ENCODE measurements at places on chromosomes 5 and 9.
A peak's percentile ranks its signal among the peaks of the same experiment; 100 is the strongest.

GRCh38 chr9:117535434-117535833 is 120.6 kb upstream of the ASTN2 start:
- DNase-seq = no peak

DNA sequence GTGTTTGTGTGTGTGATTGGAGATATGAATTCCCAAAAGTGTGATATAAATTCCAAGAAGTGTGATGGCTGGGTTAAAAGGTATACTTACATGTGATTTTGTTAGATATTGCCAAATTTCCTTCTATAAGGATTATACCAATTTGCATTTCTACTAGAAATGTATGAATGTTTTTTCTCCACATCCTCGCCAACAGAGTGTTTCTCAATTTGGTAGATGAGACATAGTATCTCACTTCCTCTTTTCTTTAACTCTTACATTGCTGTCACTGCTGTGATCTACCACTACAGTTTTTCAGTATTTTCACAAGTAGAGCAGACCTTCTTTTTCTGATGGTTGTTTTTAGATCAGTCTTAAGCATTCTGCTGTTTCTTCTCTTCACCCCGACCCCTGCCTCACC is 111.3 kb downstream of the FER start:
- DNase-seq = no peak

DNA sequence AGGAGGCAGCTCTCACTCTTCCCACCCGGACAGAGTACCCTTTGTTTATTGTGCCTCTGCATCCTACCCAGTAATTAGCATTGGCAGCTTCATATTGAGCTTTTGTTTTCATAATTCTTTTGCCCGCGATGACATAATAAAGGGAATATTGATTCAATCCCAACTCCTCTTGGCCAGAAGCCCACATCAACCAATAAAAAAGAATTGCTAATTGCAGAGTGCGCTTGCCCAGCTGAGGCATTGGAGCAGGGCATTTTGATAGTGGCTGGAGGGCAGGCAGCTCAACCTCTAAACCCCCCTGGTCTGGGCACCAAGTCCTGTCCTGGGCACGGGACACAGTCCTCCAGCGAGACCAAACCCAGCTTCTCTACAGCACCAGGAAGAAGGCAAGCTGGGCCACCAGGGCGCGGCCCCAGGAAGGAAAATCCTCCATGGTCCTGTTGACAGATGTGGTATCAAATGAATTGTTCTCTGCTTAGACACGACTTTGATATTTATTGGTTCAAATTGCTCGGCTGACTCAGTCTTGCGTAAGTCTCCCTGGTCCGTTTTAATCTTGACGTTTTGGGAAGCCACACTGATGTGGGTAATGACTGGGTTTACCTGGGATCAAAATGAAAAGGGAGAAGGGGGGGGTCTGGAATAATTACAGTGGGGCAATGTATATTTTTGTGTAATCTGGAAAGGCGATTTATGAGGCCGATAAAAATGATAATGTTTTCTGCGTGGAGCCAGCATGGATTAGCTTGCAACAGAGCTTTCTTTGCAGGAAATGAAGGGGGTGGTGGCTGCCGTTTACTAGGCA is 220.7 kb upstream of the MSX2 start:
- DNase-seq = no peak

DNA sequence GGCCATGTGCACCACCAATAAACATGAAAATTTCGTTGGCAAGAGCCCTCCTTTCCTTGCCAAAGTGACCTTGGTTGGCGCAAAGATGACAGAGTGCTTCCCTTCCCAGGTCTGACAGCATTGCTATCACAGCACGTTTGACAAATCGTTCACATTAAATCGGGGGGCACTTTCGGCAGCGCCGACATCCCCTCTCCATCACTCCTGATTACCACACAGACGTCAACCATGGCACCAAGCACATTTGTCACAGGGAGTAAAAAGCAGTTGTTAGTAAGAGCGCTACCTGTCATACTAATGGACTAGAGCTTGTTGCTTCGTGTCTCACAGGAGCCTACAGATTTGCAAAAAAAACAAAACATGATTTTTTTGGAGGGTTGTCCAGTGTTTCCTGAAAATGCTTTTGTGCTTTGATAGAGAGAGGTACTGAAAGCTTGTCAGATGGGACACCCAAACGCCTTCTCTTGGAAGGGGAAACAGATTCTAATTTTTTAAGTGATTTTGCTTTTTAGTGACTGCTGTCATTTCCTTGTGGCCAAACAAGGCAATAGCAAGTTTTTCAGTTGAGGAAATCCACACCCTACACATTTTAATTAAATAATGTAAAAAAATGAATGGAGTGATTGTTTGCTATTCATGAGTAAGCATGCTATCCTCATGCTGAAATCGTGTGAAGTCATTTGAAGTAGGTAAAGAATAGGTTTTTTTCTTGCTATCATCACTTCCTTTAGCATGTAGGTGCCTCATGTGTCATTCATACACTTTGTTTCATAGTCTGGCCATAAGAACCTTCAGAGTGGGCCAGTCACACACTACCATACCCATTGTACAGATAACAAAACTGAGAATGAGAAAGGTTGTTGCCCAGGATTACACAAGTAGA is 682.8 kb upstream of the WWC1 start:
- no peak for DNase-seq

- no peak for DNase-seq
These were observed 256.2 kb downstream of the FER start for GRCh38 chr5:109003928-109004327.

- no peak for DNase-seq
These were observed 158.6 kb upstream of the ARRDC3 start for GRCh38 chr5:91541696-91542095.

GRCh38 chr5:56829137-56829908 is 14.0 kb downstream of the MAP3K1 start:
- no peak for DNase-seq

DNA sequence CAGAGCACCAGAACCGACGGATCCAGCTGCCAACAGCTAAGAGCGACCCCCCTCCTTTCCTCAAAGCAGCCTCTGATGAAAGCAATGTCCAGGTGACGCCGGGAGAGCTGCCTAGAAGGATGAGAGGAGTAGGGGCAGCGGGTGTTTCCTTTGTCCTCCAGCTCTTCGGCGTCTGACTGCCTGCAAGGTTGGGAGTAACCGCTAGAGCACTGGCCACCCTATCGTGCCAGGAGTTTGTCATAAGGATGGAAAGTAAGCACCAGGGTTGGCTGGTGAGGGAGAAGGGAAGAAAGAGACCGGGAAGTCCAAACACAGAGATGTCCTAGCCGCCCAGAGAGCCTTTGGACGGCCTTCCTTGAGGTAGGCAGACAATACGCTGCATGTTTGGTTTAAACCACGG is 10.8 kb downstream of the MRPL36 start:
- no peak for DNase-seq

DNA sequence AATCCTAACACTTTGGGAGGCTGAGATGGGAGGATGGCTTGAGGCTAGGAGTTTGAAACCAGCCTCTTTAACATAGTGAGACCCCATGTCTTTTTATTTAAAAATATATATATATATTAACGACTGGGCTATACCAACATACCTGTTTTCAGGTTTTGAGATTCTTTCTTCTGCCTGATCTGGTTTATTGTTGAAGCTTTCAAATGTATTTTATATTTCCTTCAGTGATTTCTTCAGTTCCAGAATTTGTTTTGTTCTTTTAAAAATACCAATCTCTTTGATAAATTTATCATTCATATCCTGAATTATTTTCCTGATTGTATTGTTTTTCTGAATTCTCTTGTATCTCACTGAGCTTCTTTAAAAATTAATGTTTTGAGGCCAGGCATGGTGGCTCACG is 31.2 kb downstream of the OGN start:
- no peak for DNase-seq

DNA sequence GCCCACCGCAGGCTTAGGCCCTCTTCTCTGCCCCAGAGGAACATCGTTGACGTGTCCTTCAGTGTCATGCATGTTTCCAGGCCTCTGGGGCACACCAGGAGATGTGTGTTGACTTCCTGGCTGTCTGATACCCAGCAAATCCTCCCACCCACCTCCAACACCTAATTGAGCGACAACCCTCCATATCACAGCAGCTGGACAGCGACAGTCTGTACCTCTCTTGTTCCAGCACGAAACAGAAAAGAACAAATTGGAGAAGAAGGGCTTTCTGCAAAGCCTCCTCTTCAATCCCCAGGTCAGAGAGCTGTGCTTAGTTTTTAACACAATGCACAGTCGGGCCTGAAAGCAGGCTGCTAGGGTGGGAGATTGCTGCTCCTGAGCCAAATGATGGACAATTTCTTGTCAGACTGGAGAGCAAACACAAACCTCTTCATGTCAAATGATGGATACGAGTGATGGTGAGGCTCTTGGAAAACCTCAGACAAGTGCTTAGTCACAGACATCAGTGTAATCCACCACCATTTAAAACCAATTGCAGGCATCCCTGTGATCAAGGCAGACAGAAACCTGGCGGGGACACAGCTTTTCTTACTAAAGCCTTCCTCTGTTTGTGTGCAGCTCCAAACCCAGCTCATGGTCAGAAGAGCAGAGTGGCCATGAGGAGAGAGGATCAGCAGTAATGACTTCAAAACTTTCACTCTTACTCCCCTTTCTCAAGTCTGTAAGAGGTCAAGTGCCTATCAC is 110.6 kb downstream of the EBF1 start:
- DNase-seq = no peak

GRCh38 chr9:129225815-129226214 is 47.8 kb upstream of the IER5L start:
- no peak for DNase-seq

DNA sequence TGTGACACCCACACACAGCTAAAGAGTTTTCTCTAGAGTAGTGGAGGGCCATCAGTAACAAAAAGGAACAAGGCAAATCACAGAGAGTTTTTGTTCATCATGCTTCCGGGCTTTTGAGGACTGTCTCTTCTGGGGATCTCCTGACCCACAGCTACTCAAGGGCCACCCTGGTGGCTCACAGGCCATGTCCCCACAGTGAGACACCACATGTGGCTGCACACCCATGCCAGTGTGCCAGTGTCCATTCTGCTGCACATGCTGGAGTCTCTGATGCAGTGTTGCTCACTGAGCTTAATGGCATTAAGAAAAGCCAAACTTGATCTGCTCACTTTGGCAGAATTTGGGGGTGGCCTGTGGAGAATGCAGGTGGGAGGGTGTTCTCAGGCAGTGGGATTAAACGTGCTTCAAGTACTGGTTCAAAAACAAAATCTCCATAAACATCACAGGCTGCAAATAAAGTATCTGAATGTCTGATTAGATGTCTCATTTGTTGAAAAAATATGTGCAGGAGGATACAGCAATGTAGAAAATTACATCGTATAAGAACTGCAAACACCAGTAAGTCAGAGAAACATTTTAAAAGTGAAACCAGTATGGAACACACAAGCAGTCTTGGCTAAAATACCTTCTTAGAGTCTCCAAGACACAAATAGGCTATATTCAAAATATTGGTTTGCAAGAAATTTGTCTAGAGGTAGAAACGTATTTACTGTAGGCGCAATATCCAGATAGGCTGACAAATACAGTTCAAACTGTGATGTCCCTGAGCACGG is 11.0 kb downstream of the FREM1 start:
- DNase-seq = no peak

- DNase-seq = no peak
These were observed 19.1 kb downstream of the OXCT1 start for GRCh38 chr5:41851116-41851515.

- no peak for DNase-seq
These were observed 143.6 kb downstream of the BOD1 start for GRCh38 chr5:173472784-173473278.

GRCh38 chr9:38073882-38074281 is 4.9 kb upstream of the SHB start:
- no peak for DNase-seq

DNA sequence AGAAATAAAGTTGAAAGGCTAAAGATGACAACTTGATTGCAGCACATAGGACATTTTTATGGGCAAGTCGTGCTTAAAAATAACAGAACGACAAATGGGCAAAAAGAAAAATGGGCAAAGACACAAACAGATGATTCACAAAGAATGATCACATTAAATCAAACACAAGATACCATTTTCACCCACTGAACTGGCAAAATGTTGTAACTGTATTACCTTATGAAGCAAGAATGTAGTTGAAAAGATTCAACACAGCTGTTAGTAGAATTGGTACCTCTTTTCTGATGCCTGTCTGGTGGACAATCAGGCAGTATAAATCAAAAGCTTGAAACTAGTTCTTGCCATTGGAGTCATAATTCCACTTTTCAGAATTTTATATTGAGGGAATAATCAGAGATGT is 81.0 kb upstream of the PALM2AKAP2 start:
- no peak for DNase-seq

- DNase-seq = no peak
These were observed 24.0 kb upstream of the KLF9 start for GRCh38 chr9:70438341-70438928.

GRCh38 chr5:127440831-127441230 is 76.6 kb upstream of the PRRC1 start:
- no peak for DNase-seq

DNA sequence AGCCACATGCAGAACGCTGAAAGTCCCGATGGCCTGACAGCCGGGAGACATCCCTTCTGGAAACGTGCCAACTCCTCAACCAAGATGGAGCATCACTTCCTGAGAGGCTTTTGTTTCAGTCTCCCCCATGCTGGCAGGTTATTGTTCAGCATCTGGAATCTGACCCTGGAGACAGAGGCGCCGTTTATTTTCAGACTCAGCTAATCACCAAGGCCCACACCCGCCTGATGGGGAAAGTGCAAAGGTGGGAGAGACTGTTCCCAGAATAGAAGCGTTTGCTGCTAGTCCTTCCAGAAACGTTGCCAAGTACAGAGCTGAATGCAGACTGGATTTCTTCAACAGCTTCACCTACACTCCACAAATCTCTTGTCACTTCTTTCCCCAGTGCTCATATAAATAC is 41.8 kb upstream of the S1PR3 start:
- peak; percentile 38 for DNase-seq

GRCh38 chr9:86585422-86586143 is 231.4 kb upstream of the TUT7 start:
- DNase-seq = no peak

- DNase-seq = no peak
These were observed 185.5 kb downstream of the CACNA1B start for GRCh38 chr9:138063033-138063432.

GRCh38 chr5:98934546-98934945 is 5.7 kb upstream of the CHD1 start:
- DNase-seq = no peak

- no peak for DNase-seq
These were observed 21.2 kb downstream of the SLC6A3 start for GRCh38 chr5:1423901-1424603.

DNA sequence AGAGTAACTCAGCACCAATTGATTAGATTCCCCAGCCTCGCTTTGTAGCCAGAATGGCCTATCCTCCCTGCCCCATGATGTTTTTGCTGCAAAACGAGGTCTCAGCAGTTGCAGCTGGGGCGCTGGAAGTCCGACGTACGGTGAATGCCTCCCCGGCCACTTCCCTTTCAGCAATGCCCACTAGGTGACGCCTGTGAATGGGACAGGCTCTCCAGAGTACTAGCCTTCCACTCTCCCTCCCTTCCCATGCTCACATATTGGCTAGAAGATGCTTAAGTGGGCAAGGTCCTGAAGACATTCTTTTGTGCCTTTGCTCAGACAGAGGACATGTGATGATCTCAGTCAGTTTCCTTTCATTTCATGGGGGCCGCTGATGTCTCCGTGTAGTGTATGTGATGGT is 50.8 kb downstream of the DMRT2 start:
- no peak for DNase-seq
